ENCODE measurements at places on chromosomes 2 and 18. TPM values are rescaled to one million over a fixed set of nuclear protein-coding genes. Genes with fewer than 3 reads are reported as not detected.

DNA sequence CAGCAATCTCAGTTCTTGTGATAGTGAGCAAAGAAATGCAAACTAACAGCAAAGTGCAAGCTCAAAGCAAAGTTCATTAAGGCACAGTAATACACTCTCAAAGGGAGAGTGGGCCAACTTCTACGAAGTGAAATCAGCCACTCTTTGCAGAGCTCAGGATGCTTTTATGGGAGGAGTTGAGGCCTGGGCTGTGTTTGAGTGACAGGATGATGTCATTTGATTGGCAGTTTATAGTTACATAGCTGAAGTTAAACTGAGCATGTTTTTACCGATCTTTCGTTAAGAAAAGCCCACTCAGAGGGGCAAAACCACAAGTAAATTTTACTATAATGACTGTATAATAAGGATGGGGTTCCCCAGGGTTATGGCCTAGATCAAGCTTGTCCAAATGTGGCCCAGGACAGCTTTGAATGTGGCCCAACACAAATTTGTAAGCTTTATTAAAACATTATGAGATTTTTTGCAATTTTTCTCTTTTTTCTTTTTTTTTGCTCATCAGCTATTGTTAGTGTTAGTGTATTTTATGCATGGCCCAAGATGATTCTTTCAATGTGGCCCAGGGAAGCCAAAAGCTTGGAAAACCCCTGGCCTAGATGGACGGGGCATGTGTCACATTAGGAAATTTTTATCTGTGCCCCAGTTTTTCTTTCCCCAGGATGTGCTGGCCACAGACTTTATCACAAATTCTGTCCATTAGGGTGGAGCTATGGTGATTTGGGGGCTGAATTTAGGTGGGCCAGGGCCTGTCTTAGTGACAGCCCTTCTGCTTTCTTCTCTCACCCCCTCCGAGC, 8.3 kb upstream of the DNAH7 start:
- H3K4me3 ChIP-seq, result no peak overlapping the region
- no peaks in the 10 kb centered on the region for H3K36me3 ChIP-seq
- H3K4me1 ChIP-seq, result no peaks in the 10 kb centered on the region
- no peak for DNase-seq
- no peaks in the 10 kb centered on the region for H3K27me3 ChIP-seq

DNA sequence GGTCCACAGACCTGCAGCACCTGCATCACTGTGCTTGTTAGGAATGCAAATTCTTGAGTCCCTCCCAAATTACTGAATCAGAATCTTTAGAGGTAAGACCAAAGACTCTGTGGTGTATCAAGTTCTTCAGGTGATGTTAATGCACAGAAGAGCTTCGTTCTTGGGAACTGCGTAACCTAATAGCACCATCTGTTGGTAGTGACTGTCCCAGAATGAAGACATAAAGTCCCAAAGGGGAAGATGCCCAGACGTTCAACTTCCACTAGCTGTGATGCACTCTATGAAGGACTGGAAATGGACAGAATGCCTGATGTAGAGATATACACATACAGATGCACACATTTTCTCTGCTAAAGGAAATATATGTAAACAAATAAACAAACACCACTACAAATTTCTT, 576.0 kb downstream of the LRP1B start:
- no peaks in the 10 kb centered on the region for H3K36me3 ChIP-seq
- DNase-seq, result peak; percentile 31
- no peaks in the 10 kb centered on the region for H3K4me1 ChIP-seq
- H3K27me3 ChIP-seq, result no peaks in the 10 kb centered on the region
- no peak overlapping the region for H3K27ac ChIP-seq
- no peak overlapping the region for H3K4me3 ChIP-seq

DNA sequence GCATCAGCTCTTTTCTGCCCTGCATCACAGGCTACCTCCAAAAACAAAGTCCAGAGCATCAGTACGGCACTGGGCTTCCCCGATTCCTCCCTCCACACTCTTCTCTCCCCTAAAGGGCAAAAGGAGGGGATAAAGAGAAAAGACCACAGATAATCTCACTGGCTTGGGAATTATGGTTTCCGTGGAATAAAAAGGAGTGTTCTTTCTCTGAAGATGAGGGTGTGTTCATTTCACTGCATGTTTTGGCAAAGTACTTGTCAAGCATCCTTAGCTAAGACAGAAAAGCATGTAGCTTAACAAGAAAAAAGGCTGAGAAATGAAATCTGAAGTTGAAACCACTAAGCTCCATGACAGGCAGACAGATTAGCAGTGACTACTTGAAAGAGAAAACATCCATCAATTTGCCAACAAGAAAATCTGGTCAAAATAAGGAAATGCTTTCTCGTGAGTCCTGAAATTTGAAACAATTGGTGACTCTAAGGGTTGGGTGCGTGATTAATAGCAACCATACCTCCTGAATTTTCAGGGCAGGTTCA, 20.6 kb upstream of the DSG3 start:
- no peak overlapping the region for H3K4me3 ChIP-seq
- no peaks in the 10 kb centered on the region for H3K4me1 ChIP-seq
- H3K36me3 ChIP-seq, result no peaks in the 10 kb centered on the region
- H3K27me3 ChIP-seq, result no peaks in the 10 kb centered on the region
- no peak overlapping the region for H3K27ac ChIP-seq

- H3K27ac ChIP-seq, result no peak overlapping the region
- H3K4me3 ChIP-seq, result no peak overlapping the region
- DNase-seq, result no peak
- no peaks in the 10 kb centered on the region for H3K36me3 ChIP-seq
- peaks cover 2% of the 10 kb centered on the region for H3K27me3 ChIP-seq
- no peaks in the 10 kb centered on the region for H3K4me1 ChIP-seq
Measured at GRCh38 chr2:29865512-29865911, 55.9 kb downstream of the ALK start.

DNA sequence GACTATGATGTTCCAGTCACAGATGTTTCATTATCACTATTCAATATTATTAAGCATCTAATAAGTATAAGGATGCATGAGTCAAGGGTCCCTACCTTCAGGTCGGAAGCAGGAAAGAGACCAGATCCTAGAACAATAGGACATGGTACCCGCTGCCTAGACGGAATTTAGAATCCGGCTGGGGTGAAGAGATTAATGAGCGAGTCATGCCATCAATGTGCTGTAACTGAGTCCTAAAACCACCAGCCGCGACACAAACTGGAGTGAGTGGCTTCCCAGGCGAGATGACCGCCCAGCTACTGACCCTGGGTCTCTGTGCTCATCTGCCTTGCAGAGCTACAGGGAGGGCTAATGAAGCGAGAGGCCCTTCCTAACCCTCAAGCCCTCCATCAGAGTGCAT, 73.6 kb downstream of the DNMT3A start:
- no peaks in the 10 kb centered on the region for H3K27me3 ChIP-seq
- peaks cover 16% of the 10 kb centered on the region for H3K4me1 ChIP-seq
- H3K4me3 ChIP-seq, result no peak overlapping the region
- H3K27ac ChIP-seq, result no peak overlapping the region

DNA sequence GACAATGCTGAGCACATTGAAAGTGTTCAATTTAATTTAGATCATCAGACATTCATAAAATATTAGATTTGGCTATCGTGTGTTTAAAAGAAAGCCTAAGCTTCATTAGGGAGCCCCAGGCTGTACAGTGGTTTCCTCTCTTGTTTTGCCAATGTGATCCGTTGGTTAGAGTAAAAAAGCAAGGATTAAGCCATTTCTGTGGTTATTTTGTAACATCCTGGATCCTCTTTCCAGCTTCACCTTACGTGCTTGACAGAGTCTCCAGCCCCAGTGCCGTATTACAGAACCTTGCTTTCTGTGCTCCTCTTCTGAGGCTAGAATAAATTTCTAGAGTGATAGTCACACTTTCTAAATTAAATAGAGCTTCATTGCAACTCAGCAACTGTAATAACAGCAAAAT, 289.3 kb upstream of the LINC00305 start:
- no peak overlapping the region for H3K27ac ChIP-seq
- H3K4me3 ChIP-seq, result no peak overlapping the region
- DNase-seq, result no peak
- H3K4me1 ChIP-seq, result no peaks in the 10 kb centered on the region
- no peaks in the 10 kb centered on the region for H3K36me3 ChIP-seq
- H3K27me3 ChIP-seq, result no peaks in the 10 kb centered on the region

Gene SP3
- polyA plus RNA-seq, result 80.7 TPM

Measured in muscle of leg (tissue), 16 donors.